Choroid plexus epithelial cell (primary cell): ENCODE measurements at places on chromosomes 4 and X.

- no peak for DNase-seq
These were observed 44.3 kb upstream of the PPP2R3B start for GRCh38 chrX:431056-431455.

DNA sequence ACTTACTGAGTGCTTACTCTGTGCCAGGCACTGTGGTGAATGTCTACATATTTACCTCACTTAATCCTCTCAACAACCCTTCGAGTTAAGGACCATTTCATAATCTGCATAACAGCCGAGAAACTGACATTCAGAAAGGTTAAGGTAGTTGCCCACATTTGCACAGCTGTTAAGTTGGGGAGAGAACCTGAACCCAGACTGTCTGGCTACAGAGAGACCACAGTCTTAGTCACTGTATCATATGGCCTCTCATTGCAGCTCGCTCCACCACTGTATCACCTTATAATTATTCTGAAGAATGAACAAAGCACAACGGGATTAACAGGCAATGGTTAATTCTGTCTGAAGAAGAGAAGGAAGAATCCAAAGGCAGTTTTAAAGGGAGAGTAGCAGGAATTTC, 98.5 kb downstream of the ADGRA3 start:
- DNase-seq, result peak; percentile 15

DNA sequence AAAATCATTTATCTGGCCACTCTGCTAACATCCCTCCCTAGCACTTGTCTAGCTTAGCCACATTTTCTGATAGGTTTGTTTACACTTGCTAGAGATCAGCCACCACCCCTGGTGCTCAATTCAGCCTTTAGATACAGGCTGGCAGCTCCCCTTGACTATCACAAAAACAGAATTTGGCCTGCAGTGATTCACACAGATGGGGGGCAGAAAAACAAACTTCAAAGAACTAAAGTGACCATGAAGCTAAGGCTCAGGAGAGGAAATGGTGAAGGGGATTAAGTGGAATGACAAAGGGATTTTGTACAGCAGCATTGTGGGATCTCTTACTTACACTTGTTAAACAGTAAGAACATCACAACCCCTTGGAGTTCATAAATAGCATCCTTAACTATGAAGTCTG, 1718.0 kb upstream of the PCDH7 start:
- DNase-seq, result no peak

GRCh38 chr4:145438298-145438697, 43.4 kb upstream of the SMAD1 start:
- no peak for DNase-seq

DNA sequence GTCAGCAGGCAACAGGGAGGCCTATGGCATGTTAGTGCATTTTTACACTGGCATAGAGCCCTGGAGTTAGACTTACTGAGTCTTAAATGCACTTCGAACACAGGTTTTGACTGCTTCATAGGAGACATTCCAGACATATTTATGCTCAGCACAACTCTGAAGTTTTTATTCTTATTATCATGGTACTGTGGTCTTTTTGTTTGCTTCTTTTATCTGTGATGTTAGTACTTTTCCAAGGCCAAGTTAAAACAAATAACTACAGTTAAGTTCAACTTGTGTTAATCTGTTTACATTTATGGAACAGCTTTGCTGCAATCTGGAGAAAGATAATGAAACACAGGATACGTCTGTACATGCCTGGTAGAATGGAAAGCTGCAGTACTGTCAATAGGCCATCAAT, 76.5 kb downstream of the COL4A5 start:
- DNase-seq, result peak; percentile 87
